ENCODE measurements at places on chromosomes 5 and 9.

- peak; percentile 5 for DNase-seq
Measured at GRCh38 chr5:91977579-91977978, 594.5 kb upstream of the ARRDC3 start.

GRCh38 chr5:174338185-174339010, 292.9 kb downstream of the NSG2 start:
- no peak for DNase-seq

DNA sequence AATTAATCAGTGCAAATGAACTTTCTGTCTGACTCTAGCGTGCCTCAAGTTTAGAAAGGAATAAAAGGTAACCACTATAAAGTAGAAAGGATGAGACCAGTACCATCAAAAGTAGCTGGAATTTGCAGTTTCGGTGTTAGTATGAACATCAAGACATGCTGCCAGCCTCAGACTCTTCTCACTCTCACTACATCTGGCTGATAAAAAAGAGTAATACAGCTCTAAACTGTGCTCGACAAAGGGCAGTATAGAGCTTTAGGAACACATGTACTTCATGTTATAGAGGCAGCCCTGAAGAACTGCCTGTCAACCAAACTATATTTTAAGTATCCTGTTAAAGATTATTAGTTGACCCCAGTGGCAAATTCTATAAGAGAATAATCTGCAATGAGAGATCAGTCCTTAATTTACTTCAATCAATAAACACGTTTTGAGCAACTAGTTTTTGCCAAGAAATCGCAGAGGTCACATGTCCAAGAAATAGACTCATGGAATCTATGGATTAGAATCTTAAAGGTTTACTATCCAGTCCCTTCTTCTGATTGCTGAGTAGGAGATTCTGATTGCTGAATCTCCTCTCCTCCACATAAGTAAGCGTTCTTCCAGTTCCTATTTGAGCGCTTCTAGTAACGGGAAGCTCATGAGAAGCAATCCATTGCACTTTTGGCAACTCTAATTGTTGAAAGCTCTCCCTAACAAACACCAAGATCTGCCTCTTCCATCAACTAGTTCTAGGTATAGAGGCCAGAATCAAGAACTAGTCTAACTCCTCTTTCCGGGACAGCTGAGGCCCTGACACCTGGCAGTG, 941 bp downstream of the XPA start:
- DNase-seq = peak; percentile 13

- no peak for DNase-seq
Measured at GRCh38 chr5:127299678-127300077, 9.1 kb downstream of the MEGF10 start.

DNA sequence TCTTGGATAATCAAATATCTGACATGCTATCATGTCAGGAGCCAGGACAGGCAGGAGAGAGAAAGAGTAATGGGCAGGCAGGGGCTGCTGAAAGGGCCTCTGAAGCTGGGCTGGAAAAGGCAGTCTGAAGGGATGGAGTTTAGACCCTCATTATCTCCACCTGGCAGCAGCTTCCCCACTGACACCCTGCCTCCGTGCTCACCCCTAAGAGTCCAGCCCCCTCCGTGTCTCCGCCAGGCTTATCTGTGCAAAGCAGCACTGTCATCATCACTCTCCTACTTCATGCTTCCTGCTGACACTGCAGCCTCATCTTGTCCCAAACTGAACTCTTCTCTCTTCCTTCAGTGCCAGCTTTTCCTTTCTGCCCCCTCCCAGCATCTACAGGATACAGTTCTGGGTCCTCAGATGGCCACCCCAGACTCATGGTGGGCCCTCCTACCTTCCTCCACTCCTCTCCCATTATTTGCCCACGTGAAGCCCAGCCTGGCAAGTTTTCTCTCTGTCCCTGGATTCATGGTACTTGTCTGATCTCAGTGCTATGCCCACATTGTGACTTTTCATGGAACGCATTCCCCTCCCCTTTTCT, 70.9 kb upstream of the KLF9 start:
- no peak for DNase-seq

GRCh38 chr5:39946356-39947045, 521.7 kb upstream of the DAB2 start:
- no peak for DNase-seq

DNA sequence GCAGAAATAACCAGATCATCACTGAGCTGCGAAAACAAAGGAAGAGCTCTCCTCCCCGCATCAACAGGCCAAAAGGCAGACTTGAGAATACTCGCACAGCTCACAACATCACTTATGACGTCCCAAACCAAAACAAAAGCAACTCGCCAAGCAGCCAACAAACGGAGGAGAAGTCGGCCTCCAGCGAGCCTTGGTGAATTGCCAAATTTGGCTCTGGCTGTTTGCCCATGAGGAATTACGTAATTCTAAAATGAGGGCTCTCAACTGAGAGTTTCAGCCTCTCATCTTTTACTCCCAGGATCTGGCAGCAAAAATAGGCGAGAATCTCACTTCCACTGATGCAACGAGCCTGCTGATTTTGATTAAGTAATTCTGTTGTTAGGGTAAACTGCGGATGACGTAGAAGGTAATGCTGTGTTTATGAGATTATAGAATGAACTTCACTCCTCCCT, 51.7 kb upstream of the SEMA6A start:
- DNase-seq = peak; percentile 96

GRCh38 chr9:101536938-101537337, 3.3 kb downstream of the RNF20 start:
- DNase-seq = peak; percentile 46

- DNase-seq = no peak
Measured at GRCh38 chr5:55864606-55865541, 13.7 kb downstream of the IL31RA start.

GRCh38 chr9:116002624-116003023, 151.0 kb upstream of the PAPPA start:
- DNase-seq = no peak

DNA sequence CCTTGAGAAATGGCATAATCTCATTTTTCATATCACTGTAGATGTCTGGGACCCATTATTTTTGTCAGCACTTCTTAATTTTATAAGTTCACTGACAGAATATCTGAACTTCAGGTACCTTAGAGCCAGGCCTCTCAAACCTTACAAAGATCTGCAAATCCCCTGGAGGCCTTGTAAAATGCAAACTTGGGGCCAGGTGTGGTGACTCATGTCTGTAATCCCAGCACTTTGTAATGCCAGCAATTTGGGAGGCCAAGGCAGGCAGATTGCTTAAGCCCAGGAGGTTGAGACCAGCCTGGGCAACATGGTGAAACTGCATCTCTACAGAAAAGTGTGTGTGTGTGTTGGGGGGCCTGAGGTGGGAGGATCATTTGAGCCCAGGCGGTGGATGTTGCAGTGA, 30.8 kb downstream of the RASGRF2 start:
- DNase-seq = no peak

- peak; percentile 59 for DNase-seq
Measured at GRCh38 chr5:65329266-65329665, 152.5 kb downstream of the ADAMTS6 start.

DNA sequence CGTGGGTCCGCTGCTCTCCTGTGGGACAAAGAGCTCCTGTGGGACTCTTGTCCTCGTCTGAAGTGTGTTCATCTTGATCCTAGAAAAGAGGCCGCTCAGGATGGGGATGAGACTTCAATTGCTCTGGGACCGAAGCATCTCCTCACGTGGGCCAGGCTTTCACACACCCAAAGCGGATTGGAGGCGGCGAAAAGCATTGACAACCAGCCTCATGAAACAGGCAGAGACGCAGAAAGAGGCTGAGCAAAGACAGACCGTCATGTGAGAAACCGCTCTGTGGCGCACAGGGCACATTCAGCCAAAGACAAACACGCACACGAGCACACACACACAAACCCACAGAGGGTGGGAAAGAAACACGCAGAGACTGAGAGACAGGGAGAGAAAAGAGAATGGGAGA, 479.5 kb downstream of the SPATA31A7 start:
- no peak for DNase-seq

DNA sequence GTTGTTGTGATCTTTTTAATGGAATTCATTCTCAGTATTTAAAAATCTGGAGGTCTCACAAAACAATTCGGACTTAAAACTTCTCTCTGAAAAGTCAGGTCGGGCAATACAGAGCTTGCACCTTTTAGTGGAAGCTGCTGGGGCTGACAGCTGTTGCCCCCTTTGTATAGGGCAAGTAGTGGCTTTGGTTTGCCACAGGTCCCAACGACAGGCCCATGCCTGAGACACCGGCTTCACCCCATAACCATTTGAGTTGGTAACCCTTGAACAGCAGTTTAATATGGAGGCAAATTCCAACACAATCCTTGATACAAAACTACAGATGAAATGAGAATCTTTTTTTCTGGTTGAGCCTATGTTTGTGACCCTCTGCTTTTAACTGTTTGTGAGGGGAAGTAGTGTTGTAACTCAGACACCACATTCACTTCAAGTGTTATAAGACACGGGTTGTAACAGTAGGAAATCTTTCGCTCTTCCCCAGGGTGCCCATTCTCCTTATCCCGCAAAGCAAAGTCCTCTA, 752 bp upstream of the GLRX start:
- DNase-seq = no peak

DNA sequence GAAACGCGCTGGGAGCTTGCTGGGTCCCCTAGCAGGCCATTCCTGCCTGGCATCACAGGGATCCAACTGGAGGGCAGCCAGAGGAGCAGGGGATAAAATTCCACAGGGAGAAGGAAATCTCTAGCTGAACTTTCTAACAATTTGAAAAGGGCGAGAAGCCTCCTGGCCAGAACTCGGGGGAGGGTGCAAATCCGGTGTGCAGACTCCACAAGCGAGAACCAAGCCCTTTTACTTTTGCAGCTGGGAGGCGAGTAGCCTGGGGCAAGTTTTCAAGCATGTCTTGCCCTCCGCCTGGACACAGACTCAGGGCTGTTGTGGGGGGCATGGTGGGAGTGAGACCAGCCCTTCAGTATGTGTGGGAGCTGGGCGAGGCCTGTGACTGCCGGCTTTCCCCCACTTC, 14.3 kb upstream of the POU5F2 start:
- DNase-seq = no peak

GRCh38 chr5:73820326-73820725, 194.3 kb downstream of the ARHGEF28 start:
- DNase-seq = no peak
